ENCODE measurements at places on chromosomes 16 and 17.

DNA sequence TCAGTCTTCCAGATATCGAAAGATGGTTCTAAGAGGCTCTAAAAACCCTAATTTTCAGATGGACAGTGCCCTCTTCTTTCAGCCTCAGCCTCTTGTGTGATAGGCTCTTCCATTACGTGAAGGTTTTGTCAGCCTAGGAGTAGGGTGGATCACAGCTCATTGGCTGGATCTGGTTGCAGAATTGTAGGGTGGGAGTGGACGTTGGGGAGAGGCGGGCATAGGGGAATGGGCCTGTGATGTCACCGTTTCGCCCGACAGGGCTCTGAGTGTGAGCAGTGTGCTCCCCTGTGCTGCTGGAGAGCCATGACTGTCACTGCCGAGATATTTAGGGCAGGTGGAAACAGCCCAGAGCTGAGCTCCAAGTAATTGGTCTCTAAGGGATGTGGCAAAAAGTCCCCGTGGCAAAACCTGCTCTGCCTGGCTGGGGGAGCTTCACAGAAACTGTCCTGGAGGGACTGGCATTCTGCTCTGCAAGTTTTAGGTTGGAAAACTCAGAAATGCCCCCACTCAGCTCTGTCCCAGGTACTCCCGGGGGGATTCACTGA is 6.2 kb upstream of the WFIKKN1 start:
- DNase-seq: no peak

- DNase-seq: no peak
These were observed 13.2 kb downstream of the NAGPA start for GRCh38 chr16:5020551-5020950.

DNA sequence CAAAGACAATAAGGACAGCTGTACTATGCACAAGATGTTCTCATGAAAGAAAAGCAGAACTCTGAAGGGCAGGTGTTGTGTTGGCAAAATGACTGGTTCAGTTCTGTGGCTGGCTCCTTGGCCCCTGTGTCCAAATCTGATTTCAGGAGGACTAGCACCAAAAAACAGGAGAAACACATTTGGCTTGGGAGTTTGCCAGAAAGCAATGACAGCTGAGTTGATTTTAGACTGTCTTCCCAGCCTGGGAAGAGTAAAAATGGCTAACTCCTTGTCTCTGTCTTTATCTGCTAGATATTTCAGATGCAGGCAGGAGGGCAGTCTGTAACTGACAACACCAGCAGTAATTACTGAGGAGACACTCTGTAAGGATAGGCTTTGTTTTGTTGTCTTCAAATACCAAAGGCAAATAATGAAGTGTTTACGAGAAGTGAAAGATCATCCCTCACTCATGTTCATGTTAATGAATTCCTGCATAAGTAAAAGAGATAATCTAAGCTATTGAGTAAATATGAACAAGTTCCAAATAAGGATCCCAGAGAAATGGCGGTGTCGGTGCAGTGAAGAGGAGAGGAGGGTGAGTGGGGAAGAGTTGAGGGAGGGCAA is 989.0 kb downstream of the CDH11 start:
- DNase-seq: no peak

DNA sequence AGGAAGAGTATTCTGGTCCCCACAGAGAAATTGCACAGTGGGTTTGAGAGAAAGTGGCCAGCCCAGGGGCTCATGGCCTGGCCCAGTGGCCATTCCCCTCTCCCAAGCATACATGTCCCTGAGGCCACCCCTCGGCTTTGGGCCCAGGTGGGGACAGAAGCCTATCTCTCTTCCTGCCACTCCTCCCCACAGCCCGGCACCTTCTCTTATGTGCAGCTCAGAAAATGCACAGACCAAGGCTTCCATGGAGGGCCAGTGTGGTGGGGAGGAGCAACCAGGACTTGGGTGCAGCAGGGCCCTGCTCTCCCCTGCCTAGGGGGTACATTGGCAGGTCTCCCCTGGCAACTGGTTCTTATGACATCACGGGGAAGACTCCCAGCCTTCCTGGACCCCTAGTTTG is at the start of gene C16orf90:
C16orf90 (minus strand) TSS at position 314 of the 400 bp plus-strand sequence; CDS start at position 246, 68 bp downstream.
- DNase-seq: no peak

GRCh38 chr16:9040800-9041412 is 50.5 kb upstream of the HAPSTR1 start:
- DNase-seq: no peak

DNA sequence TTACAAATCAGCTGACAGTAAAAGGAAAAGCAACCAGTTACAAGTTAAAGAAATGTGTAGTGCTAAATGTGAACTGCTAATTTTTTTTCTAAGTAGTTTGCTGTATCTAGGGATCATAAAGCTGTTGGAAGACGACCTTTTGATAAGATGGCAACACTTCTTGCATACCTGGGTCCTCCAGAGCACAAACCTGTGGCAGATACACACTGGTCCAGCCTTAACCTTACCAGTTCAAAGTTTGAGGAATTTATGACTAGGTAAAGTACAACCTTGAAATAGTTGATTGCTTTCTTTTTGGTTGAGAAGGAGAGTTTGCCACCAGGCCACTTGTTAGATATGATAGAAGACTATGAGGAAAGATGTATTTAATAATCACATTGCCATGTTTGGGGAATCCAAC is 35.4 kb downstream of the OMG start:
- DNase-seq: no peak

DNA sequence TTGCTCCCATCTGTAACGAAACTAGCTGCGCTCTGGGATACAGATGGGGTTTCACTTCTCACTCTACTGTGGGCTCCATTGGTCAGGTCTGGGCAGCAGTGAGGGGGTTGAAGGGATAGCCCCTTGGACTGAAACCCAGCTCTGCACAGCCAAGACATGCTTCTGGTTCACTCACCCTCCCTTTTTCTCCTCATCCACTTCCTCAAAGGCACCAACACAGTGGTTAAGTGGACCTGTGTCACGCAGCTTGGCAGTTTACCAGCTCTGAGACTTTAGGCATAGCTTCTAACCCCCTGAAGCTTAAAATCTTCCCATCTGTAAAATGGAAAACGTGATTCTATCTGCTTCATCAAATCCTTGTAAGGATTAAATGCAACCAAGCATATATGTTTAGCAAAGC is 11.5 kb upstream of the KRT38 start:
- no peak for DNase-seq

DNA sequence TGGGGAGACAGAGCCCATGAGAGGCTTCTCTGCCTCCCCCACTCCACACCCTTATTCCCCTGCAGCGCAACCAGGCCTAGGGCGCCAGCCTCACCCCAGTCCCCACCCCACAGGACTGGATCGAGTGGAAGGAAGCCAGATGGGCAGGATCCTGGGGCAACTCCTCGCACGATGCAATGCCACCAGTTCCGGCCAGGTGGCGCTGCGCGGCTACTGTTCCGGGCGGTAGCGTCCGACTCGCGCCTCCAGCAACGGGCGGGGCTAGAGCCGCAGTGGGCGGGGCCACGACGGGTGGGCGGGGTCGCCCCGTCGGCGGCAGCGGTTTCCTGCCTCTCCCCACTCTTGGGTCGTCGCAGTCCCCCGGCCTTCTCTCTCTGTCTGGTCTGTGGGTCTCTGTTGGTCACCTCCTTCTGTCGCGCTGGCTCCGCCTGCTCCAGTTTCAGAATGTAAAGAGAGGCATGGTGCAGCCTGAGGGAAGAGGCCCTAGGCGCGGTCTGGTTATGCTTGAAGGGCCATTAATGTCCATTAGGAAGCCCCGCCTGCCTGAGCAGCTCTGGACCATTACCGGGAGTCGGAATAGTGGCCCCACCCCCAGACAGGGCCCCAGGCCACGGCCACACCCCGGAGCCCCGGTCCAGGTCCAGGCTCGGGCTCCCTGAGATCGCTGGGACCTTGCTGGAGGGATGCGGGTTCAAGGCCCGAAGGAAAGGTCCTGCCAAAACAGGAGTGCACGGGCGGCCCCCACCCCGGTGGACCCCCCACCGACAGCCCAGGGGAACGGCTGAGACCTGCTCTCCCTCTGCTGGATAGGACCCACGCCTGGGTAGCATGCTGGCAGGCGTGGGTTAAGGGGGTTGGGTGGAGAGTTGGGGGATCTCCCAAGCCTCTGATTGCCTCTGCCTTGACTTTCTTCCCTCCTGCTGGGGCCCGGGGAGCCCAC is 3.3 kb upstream of the NHERF2 start:
- DNase-seq: no peak

GRCh38 chr16:73771196-73772064 is 525.2 kb upstream of the PSMD7 start:
- DNase-seq: no peak

- no peak for DNase-seq
These were observed 75.0 kb downstream of the MGAT5B start for GRCh38 chr17:76943202-76943601.

GRCh38 chr17:78986048-78986648 is 6.4 kb upstream of the LGALS3BP start:
- no peak for DNase-seq

- DNase-seq: no peak
These were observed 13.6 kb downstream of the ATPAF2 start for GRCh38 chr17:18025241-18025944.

DNA sequence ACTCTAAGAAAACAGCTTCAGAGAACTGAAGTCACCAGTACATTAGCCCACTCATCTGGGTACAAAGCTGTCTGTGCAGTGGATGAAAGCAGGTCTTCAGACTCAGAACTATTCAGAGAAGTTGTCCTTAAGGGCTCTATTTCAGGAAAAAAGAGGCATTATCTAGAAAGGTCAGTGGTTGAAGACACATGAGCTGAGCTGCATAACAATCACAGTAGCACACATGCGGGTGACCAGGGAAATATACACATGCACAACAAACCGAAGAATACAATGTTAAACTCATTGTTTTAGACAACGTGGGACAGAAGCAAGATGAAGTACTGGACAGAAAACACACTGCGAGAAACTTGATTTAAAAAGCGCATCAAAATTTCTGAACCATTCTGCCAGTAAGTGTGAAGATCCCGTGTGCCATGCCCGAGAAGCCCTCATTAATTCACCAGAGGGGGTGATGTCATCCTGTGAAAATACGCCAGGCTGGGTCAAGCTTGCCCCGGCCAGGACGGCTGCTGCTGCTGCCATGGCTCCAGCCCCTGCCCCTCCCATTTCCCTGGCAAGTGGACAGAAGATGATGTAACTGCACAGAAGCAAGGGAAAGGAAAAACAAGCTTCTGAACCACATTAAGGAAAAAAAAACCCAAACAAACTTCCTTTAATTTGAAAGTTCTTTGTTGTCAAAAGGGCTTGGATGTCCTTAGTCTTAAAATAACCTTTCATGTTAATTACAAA is 10.1 kb downstream of the DYNC1LI2 start:
- peak; percentile 49 for DNase-seq

GRCh38 chr16:69615528-69615927 is 49.8 kb downstream of the NFAT5 start:
- DNase-seq: no peak

DNA sequence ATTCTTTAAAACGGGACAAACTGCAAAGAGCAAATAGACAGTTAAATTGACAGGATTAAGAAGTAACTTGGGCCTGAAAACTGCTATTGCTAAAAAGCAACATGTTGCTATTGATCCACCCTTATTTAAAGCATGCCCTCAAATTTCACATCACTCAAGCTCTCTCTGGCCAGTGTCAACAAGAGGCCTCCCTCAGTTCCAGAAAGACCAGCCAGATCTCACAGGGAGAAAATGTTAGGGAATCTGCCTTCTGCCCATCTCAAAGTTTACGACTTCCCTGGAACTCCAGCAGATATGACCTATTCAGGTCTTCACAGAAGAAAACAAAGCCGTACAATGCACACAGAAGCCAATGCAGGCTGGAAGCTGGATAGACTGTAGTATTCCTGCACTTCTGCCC is 8.9 kb downstream of the CFAP20 start:
- no peak for DNase-seq

- no peak for DNase-seq
These were observed 382.3 kb upstream of the EEF2KMT start for GRCh38 chr16:5479926-5480325.

DNA sequence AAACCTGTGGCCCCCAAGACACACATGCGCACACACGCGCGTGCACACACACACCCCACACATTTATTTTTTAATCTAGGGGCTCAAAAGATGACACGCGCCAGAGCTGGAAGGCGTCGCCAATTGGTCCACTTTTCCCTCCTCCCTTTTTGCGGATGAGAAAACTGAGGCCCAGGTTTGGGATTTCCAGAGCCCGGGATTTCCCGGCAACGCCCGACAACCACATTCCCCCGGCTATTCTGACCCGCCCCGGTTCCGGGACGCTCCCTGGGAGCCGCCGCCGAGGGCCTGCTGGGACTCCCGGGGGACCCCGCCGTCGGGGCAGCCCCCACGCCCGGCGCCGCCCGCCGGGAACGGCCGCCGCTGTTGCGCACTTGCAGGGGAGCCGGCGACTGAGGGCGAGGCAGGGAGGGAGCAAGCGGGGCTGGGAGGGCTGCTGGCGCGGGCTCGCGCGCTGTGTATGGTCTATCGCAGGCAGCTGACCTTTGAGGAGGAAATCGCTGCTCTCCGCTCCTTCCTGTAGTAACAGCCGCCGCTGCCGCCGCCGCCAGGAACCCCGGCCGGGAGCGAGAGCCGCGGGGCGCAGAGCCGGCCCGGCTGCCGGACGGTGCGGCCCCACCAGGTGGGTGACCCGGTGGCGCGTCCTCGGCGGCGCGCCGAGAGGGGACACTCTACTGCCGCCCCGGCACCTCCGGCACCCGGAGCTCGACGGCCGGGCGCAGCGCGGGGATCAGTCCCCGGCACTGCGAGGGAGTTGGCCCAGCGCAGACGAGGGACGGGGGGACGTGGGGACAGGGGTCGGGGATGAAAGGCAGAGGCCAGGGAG is at the start of gene STAT5A:
STAT5A (plus strand) TSS at position 522 of the 826 bp plus-strand sequence. CDS start 914 bp downstream, outside the sequence.
- no peak for DNase-seq

GRCh38 chr17:36714789-36715188 is 113.4 kb downstream of the MRM1 start:
- no peak for DNase-seq

GRCh38 chr17:43577664-43578403 is 31.7 kb upstream of the ETV4 start:
- no peak for DNase-seq

GRCh38 chr16:81707411-81708265 is 71.5 kb upstream of the PLCG2 start:
- DNase-seq: peak; percentile 4

DNA sequence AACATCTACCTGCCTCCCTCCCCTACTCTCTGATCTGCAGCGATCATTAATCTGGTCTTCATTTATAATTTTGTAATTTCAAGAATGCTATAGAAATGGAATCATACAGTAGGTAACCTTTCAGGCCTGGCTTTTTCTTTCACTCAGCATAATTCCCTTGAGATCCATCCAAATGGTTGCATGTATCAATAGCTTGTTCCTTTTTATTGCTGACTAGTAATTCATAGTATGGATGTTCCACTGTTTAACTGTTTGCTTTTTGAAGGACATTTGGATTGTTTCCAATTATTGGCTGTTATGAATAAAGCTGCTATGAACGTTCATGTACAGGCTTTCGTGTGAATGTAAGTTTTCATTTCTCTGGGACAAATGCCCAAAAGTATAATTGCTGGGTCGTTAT is 125.2 kb downstream of the USP31 start:
- no peak for DNase-seq

DNA sequence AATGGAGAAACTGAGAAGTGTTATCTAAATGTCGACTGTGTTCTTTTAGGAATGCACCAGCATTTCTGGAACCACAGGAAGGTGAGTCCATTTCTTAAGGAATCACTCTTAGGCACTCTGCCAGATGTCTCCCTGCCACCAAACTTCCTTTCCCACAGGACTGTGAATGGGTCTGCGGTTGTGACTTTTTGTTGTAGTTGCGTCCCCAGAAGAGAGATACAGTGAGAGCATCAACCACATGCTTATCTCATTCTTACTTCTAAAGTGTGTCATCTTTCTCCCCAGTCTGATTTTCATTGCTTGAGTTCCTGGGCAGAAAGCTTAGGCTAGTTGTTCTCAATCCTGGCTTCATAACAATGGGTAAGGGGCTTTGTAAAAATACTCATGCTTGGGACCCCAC is 13.4 kb downstream of the ITPRIPL2 start:
- DNase-seq: no peak

- DNase-seq: no peak
These were observed 1276.1 kb upstream of the CDH8 start for GRCh38 chr16:63312346-63312745.

Measured in AG04449 (cell line).